ENCODE measurements at places on chromosomes 7 and 10.

DNA sequence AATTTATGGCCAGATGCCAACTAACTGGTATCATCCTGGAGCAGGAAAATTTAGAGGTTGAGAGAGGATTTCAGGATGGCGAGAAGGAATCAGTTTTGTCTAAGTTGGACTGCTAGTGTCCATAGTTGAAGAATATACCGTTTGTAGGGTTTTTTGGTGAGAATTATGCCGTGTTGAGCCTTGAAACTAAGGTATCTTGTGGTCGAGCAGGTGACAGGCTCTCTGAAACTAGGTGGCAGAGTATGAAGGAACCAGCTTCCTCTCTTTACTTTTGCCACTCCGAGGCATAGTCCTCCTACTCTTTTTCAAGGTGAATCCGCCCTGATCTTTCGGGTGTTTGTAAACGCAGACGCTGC lies 9.7 kb downstream of the MDFIC start:
- DNase-seq, result peak; percentile 20

- no peak for DNase-seq
These were observed 153.8 kb downstream of the PLPP4 start for GRCh38 chr10:120610791-120611190.

- DNase-seq, result no peak
These were observed 66.3 kb downstream of the SHOC2 start for GRCh38 chr10:110985497-110986275.

GRCh38 chr7:66454600-66455225 lies 174.0 kb upstream of the KCTD7 start:
- no peak for DNase-seq

DNA sequence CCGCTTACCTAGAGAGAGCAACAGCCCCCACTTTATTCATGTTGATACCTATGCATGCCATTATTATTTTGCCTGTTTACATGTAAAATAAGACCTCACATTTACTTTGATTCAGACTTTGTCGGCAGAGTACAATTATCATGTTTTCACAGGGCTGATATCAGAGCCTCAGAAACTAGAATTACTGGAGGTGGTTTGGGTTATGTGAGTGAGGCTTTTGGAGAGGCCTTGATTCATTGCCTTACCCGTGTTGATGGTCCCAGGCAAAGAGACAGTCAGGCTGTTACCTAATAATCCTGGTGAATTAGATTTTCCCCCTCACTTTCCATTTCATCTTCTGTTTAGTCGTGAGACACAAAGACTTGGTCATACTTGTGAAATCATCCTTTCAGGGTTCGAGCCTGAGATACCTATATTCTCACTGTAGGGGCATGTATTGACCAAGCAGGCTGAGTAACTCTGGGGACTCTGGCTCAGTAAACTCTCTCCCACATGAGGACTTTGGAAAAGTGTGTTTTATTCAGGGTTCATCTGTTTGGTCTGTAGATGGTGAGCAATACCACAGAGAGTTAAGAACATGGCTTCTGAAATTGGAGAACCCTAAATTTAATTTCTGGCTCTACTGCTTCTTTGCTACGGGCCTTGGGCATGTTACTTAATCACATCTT lies 150.9 kb downstream of the CELF2 start:
- DNase-seq, result no peak

DNA sequence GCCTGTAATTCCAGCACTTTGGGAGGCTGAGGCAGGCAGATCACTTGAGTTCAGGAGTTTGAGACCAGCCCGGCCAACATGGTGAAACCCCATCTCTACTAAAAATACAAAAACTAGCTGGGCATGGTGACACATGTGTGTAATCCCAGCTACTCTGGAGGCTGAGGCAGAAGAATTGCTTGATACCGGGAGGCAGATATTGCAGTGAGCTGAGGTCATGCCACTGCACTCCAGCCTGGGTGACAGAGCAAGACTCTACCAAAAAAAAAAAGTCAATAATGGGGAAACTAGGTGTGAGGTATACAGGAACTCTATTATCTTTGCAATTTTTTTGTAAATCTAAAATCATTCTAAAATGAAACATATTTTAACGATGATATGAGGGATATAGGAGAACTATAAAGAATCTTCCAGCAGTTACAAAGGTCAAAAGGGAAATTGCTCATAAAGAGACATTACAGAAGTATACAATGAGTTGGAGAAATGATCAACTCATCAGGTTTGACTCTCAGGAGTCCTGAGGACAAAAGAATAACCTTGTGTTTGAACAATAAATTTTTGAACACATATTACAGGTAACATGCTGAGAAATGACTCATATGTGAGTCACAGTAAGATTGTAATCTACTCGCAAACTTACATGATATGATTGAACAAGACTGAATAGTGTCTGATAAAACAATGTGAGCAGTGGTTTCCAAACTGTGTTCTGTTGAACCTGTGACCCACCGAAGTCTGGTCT lies 272.6 kb downstream of the FGFR2 start:
- DNase-seq, result no peak

- no peak for DNase-seq
These were observed 3.5 kb upstream of the NACAD start for GRCh38 chr7:45092100-45092930.

GRCh38 chr10:110932505-110933180 lies 13.2 kb downstream of the SHOC2 start:
- no peak for DNase-seq

GRCh38 chr10:127036987-127037386 lies 131.8 kb downstream of the DOCK1 start:
- DNase-seq, result no peak

DNA sequence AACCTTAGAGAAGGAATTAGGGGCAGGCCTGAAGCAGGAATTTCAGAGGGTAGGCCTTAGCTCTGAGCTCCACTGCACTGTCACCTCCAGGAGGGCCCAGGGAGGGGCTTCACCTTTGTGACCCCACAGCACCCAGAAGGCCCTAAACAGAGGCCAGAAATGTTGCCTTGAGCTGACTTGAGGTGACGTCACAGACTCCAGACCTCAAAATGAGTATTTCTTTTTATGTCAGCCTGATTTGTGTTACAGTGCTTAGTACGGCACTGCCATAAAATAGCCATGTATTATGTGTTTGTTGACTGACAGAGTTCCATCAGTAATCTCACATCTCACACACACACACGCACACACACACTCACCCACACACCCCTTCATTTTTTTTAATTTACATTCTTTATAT lies 211.2 kb downstream of the CCDC3 start:
- DNase-seq, result no peak

DNA sequence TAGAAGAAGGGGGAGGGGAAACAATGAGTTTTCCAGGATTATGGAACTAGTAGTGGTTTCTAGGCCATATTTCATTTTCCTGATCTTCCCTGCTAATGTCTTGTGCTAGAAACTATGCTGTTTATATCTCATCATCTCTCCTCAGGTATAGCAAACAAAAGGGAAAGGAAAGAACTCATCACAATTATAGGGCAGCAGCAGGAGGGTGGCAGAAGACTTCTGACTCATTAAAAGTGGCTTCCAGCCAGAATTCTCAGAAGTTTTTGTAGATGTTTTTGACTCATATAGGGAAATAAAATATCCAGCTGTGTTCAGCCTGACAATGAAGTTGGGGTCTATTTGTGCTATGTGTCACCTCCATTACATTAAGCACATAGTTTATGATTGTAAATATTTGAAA lies 6.5 kb downstream of the AHR start:
- DNase-seq, result peak; percentile 14
